ENCODE measurements at places on chromosomes 16 and 17. TPM values are rescaled to one million over a fixed set of nuclear protein-coding genes. Genes with fewer than 3 reads are reported as not detected.

Gene ABCC12
- polyA plus RNA-seq: not detected

- H3K27ac ChIP-seq: no peak overlapping the region
- H3K4me3 ChIP-seq: no peak overlapping the region
- no peaks in the 10 kb centered on the region for H3K27me3 ChIP-seq
- H3K4me1 ChIP-seq: no peaks in the 10 kb centered on the region
These were observed 287.7 kb downstream of the FOXL1 start for GRCh38 chr16:86865851-86866662.

- H3K27me3 ChIP-seq: peaks cover 20% of the 10 kb centered on the region
- H3K4me1 ChIP-seq: peaks cover 9% of the 10 kb centered on the region
- H3K4me3 ChIP-seq: no peak overlapping the region
- H3K27ac ChIP-seq: no peak overlapping the region
- no peak for DNase-seq
These were observed 11.3 kb upstream of the DCAF7 start for GRCh38 chr17:63538693-63539595.

DNA sequence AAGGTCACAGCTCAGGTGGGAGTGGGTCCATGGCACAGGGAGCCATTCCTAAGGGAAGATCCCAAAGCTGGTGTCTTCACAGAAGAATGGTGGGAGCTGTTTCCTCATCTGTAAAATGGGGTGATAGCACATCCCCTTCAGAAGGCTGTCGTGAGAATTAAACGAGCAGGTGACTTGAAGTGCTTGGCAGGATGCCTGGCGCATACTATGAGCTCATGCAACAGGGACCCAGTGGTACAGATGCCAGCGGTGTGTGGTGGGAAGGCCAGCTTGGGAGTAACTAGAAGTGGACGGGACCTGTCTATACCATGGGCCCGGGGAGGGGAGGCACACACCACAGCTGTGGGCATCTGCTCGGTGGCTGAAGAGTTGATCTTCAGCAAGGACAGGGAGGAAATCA is 189.3 kb upstream of the TNRC6C start:
- H3K27me3 ChIP-seq: no peaks in the 10 kb centered on the region
- H3K4me1 ChIP-seq: peaks cover 15% of the 10 kb centered on the region
- no peak overlapping the region for H3K27ac ChIP-seq
- no peak overlapping the region for H3K4me3 ChIP-seq

DNA sequence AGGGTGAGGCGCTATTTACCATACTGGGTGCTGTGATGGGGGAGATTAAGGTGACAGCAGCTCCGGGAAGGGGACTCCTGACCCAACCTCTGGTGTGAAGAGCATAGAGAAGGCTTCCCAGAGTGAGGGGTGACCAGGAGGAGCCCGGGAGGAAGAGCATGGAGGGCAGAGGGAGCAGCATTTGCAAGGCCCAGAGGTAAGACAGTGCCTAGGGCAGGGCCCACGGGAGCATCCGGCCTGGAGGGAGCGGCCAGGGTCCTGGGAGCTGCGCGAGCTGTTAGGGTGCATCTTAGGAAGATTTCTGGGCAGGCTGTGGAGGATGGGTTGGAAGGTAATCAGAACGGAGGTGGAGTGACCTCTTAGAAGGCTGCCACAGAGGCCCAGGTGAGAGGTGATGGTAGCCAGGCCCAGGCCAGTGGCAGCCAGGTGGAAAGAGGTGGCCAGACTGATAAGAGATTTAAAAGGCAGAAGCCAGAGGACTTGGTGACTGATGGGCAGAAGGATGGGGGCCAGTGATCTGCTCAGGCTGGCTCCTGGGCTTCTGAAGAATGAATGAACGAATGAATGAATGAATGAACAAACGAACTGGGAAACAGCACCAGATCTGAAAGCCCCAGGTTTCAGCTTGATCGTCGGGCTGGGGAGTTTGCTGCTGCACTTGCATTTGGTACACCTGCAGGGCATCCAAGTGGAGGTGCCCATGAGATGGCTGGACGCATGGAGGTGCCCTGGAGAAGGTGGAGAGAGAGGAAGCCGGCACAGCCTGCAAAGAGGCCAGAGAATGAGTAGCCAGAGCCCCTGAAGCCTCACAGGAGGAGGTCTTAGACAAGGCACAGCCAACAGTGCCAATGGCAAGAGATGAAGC is 13.0 kb upstream of the TMEM92 start:
- H3K4me3 ChIP-seq: no peak overlapping the region
- peak; percentile 39 for DNase-seq
- H3K27me3 ChIP-seq: peaks cover 7% of the 10 kb centered on the region
- no peaks in the 10 kb centered on the region for H3K36me3 ChIP-seq

DNA sequence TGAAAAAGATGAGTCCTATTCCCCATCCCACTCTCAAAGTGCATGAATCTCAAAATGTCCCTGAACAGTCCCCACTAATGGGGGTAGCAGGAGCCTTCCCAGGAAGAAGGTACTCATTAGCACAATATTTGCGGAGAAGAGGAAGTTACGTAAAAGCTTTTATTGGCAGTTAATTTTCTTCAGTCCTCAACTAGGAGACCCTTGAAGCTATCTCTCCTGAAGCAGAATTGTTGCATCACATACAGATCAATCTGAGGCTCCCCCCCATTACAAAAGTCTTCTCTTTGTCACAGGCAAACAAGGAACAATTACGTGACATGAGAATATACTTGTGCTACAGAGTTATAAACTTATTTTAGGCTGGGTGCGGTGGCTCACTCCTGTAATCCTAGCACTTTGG is 14.2 kb downstream of the SLFN12L start:
- peak overlapping the region; percentile 9 for H3K27ac ChIP-seq
- H3K4me3 ChIP-seq: no peak overlapping the region
- no peak for DNase-seq
- H3K27me3 ChIP-seq: no peaks in the 10 kb centered on the region

Measured in spleen (tissue), 13 donors.